Renal cortical epithelial cell (primary cell): ENCODE measurements at places on chromosomes 7 and 10. TPM values are rescaled to one million over a fixed set of nuclear protein-coding genes. Genes with fewer than 3 reads are reported as not detected.
A peak's percentile ranks its signal among the peaks of the same experiment; 100 is the strongest.

DNA sequence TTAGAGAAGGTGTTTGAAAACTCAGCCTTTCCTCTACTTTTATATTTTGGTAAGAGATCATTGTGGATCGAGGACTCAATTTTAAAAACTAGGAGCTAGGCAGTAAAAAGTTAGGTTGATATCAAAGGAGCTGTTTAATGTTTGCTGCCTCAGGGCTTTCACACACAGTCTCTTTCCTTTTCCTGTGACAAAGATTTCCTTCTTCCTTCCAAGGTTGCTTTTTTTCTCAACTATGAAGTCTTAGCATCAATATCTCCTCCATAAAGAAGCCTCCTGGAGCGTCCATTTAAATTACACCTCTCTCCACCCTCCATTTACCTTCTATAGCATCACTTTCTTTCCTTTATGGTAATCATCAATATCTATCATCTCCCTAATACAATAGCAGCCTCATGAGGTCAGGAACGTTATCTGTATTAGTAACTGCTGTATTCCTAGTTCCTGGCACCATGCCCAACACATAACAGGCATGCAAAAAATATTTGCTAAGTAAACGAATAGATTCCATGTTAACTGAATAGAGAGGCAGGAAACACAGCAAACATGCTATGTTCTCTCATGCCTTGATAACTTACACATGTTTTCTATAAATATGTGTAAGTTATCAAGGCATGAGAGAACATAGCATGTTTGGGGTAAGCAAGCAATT is 48.5 kb downstream of the GNAT3 start:
- DNase-seq: no peak

The GHRHR gene
- total RNA-seq: not detected in 2 replicates

DNA sequence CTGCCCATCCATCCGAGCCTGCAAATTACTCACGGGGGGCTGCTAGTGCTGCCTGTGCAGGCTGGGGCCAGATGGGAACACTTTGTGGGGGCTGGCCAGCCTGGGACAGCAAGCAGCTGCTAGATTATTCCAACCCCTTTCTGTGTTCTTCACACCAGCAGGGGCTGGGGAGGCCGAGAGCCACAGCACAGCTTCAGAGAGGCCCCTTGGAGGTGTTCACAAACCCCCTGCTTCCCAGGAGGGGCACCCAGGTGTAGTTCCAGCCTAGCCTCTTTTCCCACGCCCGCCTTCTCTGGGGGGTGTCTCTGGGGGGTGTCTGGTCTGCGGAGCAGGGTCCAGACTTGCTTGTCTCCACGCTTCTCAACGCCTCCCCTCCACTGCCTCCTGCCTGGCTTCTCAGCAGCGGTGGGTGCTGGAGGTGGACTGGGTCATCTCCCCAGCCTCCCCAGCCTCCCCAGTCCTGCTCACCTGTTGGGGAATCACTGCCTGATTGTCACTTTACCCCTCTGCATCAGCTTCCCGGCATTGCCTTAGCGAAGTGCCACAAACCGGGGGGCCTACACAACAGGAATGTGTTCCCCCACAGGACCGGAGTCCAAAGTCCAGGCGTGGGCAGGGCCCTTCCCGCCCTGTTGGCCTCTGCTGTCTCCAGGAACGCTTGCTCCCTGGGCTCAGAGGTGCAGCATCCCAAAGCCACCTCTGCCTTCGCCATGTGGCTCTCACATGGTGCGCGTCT is 74.0 kb upstream of the EN2 start:
- DNase-seq: no peak

- no peak for DNase-seq
Measured at GRCh38 chr10:100043796-100044195, 34.0 kb upstream of the DNMBP start.

The CPA1 gene
- total RNA-seq: not detected in 2 replicates

The UCN3 gene
- not detected in 2 replicates for total RNA-seq

DNA sequence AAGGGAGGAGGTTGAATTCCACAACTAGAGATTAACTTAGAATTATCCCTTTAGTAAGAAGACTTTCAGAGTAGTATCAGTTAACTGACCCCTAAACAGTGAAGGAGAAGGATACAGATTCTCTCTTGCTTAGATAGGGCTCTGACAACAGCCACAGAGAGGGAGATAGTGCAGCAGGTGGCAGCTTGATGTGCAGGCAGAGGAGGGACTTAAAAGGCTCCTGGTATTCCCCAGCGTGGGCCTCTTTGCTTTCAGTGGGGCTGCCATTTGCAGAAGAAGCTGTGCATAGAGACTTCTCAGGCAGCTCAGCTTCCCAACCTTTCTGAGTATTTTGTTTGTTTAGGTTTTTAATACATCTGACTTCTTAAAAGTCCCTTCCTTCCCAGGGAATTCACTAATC is 16.0 kb downstream of the FZD1 start:
- no peak for DNase-seq

GRCh38 chr7:157310676-157311185 is 26.1 kb upstream of the DNAJB6 start:
- no peak for DNase-seq

DNA sequence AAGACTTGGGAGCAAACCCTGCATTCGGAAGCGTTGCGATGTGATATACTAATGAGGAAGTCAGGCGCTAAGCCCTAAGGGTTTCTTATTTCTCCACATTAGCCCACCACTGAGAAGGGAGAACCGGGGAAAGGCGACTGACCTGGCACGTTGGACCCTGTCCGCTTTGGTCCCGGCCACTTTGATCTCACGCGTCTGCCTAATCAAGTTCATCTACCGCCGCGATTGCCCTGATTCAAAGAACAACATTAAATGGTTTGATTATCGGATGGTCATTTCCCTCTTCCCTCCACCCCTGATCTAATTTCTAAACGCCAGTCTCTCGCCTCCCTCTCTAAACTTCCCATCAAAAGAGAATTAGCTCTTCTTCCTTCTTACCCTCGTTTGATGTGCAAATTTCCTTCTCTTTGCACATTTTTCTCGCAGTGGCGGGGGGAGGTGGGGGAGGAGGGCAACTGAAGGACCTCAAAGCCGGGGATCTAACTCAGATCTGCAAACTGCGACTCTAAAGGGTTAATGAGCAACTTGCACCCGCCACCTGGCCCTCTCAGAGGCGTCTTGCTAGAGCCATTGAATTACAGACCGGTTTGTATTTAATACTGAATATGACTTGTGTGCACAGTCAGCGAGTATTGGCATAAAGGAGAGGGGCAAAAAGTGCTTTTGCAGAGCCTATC is 687 bp upstream of the DKK1 start:
- no peak for DNase-seq

DNA sequence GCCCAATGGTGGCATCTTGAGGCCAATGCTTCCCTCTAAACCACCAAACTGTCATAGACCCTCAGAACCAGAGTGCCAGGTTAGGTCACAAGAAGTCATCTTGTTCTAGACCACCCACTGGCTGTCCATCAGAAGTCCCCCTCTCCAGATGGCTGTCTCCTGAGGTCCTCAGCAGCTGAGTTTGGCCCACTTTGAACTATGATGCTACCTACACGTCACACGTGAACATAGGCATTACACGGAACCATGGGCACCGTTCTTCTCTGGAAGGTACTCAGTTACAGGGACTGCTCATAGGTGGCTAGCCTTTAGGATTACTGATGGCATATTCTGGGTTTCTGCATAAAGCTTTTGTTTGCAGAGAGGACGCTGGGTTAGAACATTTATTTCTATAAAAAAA is 166.4 kb downstream of the ADAM12 start:
- no peak for DNase-seq

The NUP205 gene
- 38.8 and 61.8 TPM in 2 replicates for total RNA-seq

DNA sequence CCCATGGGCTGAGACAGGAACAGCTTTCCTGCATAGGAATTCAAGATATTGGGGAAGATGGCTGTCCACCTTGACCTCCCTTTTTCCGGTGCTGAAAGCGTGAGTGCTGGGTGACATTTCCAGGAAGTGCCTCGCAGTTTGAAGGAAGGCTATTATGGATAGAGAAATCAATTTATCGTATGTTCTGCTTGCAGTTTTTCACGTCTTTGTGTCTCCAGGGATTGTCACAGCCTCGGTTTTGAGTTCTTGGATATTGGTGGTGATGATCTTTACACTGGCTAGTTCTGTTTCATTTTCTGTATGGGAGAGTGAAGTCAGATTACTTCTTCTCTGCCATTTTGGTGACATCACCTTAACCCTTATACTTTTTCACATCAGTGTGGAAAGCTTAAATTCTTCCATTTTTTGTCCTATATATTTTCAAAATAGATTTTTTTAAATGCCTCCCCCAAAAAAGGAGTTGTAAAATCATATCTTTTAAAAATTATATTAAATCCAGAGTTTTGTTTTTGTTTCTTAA is 102.5 kb upstream of the APBB1IP start:
- DNase-seq: no peak

DNA sequence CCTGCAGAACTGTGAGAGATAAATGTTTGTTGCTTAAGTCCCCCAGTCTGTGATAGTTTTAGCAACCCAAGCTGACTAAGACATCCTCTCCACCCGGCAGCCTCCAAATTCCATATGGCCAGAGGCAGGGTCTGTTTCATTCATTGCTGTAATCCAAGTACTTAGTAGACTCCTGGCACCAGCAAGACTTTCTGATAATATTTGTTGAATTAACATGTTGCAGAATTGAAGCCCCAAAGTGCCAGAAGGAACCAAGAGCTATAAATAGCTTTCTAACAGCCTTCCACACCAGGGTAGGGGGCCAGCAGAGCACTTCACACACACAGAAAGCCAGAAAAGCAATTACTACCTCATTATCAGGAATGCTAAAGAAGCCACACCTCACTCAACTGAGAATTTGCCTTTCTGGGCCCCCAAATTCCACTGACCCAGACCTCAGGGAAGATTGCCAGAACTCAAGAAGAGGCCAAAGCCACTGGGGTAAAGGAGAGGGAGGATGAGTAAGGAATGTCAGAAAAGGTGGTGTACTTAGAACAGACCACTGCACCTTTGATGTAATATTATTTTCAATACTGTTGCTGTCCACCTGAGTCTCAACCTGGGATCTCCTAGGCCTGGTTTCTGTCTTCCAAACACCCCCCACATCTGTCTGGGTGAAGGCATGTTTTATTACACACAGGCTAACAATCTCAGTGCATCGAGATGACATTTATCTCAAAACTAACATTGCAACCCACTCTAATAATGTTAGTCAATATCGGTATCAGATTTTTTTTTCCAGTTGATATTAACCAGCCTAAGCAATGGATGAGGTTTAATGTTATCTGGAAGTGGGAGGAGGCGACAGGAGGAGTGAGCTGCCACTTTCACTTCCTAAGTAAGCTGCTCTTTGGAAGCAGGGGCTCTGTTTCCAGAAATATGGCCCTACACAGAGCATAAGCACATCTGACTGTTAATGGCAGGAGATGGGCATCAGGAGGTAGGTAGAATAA is 5.5 kb downstream of the NOD1 start:
- DNase-seq: peak; percentile 33

GRCh38 chr7:29598613-29599012 is 35.0 kb downstream of the PRR15 start:
- no peak for DNase-seq

The GCK gene
- total RNA-seq: 0.10 TPM in 1 of 2 replicates, not detected in the other

The TMEM184A gene
- total RNA-seq: 2.6 and 4.3 TPM in 2 replicates
